ENCODE measurements at places on chromosomes 3 and 15.

GRCh38 chr15:68833700-68834331 is 13.1 kb upstream of the ANP32A start:
- DNase-seq, result no peak

DNA sequence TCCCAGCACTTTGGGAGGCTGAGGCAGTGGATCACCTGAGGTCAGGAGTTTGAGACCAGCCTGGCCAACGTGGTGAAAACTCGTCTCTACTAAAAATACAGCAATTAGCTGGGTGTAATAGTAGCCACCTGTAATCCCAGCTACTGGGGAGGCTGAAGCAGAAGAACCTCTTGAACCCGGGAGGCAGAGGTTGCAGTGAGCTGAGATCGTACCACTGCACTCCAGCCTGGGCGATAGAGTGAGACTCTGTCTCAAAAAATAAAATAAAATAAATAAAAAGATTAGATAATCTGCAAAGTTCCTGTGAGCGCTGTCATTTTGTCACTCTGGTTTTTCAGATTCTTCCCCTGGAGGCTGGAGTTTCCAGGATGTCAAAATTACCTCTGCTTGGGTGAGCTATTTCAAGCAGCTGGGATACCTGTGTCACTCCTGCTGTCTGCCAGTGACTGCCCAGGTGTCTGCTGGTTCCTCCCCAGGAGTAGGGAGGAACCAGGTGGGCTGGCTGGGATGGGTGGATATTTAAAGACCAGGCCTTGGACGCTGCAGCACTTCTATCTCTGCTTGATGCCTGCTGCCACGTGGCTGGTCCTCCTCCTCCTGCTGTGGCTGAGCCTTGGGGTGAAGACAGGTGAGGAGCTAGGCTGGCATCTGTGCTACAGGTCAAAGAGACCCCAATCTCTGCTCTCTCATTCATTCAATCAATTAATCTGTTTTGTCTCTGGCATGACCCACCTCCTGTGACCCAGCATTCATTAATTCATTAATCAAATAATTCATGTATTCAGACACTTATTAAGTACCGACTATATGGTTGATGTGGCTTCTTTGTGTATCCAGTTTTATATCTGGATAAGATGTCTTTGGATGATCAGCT is 19.5 kb upstream of the MUC20 start:
- DNase-seq, result no peak

DNA sequence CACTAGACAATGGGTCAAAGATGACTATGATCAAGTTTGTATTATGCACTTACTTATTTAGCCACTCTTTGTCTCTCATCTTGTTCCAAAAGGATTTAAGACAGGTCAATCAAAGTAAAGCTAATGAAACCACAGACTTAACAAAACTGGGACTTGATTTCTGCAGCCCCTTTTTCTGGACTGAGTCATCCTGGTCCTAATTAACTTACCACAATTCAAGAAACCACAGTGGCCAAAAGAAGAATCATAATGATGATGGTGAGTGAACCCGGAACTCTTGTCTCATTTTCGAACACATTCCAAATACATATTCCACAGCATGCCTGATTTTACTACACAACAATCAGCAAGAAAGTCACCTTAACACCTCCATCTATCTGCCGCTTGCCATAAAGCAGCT is 1333.0 kb downstream of the ROBO1 start:
- DNase-seq, result no peak

GRCh38 chr3:160413613-160414248 is 14.3 kb downstream of the SMC4 start:
- peak; percentile 79 for DNase-seq

DNA sequence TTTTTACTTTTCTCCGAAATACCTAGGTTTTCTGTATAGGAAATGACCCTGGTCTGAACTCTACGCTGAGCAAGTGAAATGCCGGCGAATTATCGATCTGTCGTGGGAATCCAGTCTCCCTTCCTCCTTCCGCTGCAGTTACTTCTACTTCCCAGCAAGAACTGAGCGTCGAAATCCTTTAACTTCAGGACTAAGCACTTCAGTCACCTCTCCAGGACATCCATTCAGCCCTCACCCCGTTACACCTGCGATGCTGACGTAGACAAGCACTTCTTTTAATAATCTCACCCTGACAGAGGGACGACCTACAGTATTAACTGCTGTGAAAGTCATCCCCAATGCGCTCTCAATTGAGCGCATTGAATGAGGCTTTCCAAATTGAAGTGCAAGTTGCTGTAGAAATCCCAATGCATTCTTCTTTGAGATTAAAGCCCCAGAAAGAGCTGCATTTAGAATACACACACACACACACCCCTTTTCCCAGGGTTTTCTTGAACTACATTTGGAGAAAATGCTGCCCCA is 1.3 kb downstream of the TOP2B start:
- no peak for DNase-seq

DNA sequence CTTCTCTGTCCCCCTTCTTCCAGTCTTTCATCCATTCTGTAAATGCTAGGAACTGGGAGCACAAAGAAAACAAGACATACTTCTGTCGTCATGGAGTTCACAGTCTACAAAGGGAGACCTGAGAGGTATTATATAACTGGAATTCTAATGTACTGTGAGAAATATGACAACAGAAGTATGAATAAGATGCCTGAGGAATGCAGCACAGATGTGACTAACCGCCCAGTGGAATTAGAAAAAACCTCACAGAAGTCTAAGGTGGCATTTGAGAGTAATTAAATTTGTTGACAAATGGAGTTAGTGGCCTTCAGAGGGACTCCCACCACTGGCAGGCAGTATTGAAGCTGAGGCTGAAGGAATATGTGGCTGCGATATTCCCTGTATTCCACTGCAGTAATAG is 168.5 kb upstream of the FAM3D start:
- DNase-seq, result no peak

GRCh38 chr15:96838081-96838480 is 507.6 kb downstream of the NR2F2 start:
- DNase-seq, result no peak

DNA sequence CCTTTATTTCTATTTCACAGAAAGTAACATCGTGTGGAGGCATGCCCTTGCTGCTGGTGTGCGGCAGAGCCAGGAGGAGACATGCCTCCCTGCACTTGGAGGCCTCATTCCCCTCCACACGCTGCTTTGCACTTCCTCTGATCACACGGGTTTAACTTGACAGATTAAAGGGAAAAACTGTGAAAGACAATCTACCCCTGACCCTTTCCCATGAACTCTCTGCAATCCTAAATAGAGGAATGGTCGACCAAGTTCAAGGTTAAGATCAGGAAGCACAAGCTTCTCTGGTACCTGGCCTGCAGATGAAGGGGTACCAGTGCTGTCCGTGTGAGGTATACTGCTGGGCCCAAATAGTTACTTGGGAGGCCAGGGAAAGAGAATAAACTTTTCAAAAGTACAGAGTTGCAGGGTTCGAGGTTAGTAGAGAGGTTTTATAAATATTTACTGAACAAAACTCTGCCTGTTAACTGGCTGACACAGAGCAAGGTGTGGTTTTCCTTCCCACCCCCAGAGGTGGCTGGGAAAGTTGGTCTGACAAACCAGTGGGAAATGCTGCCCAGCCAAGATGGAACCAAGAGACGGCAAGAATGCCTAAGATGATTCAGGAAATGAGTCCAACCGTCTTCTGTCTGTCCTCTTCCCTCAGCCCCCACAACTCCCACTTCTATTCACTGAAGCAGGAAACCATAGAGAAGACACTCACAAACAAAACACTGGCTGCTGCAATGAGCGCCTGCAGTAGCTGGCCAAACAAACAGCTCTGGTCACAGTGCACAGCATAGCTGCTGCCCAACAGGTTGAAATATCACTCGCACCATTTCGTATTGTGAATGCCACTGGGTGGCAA is 79.6 kb downstream of the IGF2BP2 start:
- DNase-seq, result peak; percentile 51
